ENCODE measurements at places on chromosomes 6 and 20.

- DNase-seq = no peak
Observed at GRCh38 chr6:151442371-151442770, 9.6 kb downstream of the RMND1 start.

- DNase-seq = no peak
Observed at GRCh38 chr6:43800746-43801494, 30.9 kb downstream of the VEGFA start.

DNA sequence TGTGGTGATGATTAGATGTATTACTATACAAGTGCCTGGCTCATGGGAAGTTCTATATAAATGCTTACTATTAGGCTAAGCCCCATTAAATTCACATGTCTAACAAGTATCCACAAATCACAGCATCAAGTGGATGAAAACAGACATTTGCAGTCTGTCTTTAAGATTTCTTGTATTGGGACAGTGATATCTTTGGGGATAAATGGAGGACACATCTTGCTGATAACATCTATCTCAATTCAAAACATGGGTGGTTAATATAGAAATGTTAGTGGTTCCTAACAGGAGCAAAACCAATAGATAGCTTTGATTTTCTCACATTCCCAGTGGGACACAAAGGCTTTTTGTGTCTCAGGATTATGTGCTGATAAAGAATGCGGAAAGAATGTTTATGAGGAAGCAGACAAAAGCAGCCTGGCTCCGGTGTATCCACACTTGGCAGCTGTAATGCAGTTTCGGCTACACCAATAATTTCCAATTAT is 29.3 kb downstream of the PTPRK start:
- peak; percentile 52 for DNase-seq

DNA sequence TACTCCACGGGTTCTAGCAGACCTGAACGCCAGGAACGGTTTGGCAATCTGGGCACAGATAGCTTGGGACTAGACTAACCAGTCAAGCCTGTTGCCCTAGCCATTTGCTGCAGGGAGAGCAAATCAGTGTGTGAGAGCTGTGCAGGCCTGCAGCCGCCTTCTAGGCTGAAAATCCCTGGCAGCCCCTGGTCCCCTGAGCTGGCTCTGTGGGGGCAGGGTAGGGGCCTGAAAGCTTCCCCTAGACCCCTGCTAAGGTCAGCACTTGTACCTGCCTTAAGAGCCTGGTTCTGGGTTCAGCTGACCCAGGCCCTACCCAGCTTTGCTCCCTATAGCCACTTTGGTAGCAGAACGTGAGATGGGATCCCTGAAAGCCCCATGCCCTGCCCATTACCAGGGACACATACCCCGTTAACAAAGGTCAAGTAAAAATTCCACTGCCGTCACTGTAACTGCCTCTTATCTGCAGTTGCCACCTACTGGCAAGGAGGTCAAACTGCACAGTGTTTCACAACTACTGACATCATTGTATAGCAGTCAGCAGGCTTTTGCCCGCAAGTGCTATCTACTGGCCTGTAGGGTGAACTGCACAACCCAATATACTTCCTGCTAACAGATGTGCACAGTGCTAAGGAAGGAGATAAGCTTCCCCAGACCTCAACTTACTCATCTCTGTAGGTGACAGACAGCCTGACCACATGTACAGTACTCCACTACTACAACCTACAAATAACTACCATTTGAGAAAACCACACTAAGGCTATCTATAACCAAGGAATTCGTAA is 95.1 kb upstream of the OLIG3 start:
- peak; percentile 9 for DNase-seq

DNA sequence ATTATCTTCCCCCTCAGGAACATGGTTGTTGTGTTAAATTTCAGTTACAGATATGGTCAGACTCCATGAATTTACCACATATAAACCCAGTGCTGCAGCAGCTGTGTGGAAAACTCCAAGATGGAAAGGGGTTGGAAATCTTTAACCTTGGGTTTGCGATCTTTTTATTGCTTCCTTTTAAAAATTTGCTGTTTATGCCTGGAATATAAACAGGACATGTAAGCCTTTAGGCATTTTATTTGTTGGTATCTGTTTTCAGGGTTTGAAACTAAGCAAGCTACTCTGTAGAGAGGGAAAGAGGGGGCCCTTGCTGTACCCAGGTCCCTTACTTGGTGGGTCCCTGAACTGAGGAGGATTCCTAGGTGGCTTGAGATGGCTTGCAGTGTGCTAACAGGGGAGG is 778 bp downstream of the PKIG start:
- DNase-seq = no peak

Measured in fibroblast of upper back skin (primary cell).